Stimulated activated CD4-positive, alpha-beta T cell treated with anti-CD3 and anti-CD28 coated beads, Interleukin-4, amount 100 ng/mL, for 4 hours (primary cell): ENCODE measurements at places on chromosomes 3 and 15.

DNA sequence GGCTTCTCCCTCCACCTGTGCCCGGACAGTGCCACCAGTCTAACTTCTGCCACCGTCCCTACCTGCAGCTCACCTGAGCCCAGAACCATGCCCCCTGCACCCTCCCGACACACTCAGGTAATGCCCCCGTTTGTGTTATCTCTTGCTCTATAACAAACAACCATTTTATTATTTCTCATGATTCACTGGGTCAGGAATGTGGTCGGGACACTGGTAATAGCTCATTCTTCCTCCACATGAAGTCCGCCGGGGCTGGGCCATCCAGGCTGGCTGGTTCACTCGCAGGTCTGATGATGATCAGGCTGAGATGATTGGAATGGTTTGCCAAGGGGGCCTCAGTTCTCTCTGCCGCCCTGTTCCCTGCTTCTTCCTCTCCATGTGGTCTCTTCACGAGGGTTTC lies 20.3 kb upstream of the NR2E3 start:
- no peak for DNase-seq

- DNase-seq, result no peak
Observed at GRCh38 chr15:59694779-59695178, 5.7 kb upstream of the BNIP2 start.

GRCh38 chr3:1766384-1766783 lies 332.3 kb upstream of the CNTN4 start:
- DNase-seq, result no peak

GRCh38 chr3:26102376-26102775 lies 312.5 kb downstream of the OXSM start:
- no peak for DNase-seq

DNA sequence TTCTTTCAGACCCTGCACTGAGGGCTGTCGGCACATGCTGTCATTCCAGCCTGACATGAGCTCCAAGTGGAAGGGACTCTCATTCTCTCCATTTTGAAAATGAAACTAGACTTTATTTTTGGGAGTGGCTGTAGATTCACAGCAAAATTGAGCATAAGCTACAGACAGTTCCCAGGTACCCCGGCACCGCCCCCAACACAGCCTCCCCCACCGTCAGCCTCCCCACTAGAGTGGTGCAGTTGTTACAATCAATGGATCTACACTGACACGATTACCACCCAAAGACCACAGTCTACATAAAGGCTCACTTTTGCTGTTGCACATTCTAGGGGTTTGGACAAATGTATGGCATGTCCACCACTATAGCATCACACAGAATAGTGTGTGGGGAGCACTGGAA lies 29.5 kb upstream of the FGD5 start:
- DNase-seq, result no peak

DNA sequence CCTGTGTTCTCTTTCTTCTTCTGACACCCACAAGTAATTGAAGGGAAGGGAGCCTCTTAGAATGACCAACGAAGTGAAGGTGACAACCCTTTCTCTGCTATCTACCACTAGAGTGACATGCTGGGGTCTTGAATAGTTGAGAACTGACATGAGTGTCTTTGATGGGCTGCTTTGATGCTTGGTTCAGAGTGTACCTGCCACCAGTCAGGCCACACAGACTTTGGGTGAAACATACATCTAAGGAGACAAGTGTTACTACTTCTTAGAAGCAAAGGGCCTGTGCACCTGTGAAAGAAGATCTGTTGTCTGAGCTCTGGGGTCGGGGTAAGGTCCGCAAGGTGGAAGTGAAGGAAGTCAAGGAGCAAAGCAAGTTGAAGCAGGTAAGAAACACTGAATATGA lies 1040.7 kb upstream of the CFAP20DC start:
- no peak for DNase-seq

GRCh38 chr15:90001683-90002427 lies 731 bp downstream of the ZNF710 start:
- peak; percentile 72 for DNase-seq
